Right ventricle myocardium inferior (tissue), 1 donor: ENCODE measurements at places on chromosomes 2 and 18. TPM values are rescaled to one million over a fixed set of nuclear protein-coding genes. Genes with fewer than 3 reads are reported as not detected.

Gene ST6GAL2
- 0.38 TPM for total RNA-seq

Gene BAZ2B
- total RNA-seq, result 35.3 TPM

Gene HMSD
- not detected for total RNA-seq

Gene SPP2
- total RNA-seq, result not detected

Gene ATIC
- total RNA-seq, result 55.0 TPM

Gene OTOS
- not detected for total RNA-seq

Gene LCT
- not detected for total RNA-seq

Gene HAUS1
- 7.1 TPM for total RNA-seq

Gene MROH2A
- total RNA-seq, result not detected

Gene RGPD5
- 30.5 TPM for total RNA-seq

DNA sequence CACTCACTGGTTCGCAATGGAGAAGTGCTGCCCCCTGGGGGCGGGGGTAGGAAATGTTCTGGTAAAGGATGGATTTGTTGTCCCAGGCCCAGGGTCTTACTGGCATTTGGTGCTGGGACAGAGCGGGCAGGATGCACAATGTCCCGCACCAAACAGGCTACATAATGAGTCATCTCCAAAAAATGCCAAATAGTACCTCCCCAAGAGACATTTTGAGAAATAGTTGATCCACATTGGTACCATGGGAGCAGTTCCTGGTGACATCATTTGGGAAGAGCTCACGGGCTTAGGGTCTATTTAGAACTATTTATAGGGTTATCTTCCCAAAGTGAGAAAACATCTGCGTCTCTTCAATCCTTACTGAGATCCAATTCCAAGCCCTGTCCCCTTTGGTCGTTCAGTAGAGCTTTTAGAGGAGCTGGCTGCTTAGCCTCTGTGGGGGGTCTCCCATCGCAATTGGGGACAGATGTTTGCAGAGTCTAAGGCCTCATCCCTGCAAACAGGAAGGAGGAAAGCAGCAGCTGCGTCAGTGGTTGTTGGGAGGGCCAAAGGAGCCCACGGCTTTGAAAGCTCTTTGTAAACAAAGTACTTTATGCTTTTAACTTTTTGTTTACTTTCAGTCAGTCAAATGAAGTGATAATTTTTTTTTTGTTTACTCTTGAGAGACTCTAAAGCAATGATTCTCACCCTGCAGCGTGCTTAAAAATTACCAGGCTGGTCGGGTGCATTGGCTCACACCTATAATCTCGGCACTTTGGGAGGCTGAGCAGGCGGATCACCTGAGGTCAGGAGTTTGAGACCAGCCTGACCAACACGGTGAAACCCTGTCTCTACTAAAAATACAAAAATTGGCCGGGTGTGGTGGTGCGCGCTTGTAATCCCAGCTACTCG, 49.3 kb downstream of the GREB1 start:
- DNase-seq, result peak; percentile 57

GRCh38 chr2:102061962-102062795, 70.4 kb downstream of the IL1R2 start:
- no peak for DNase-seq

- no peak for DNase-seq
Observed at GRCh38 chr2:13666582-13667414, 950.1 kb downstream of the TRIB2 start.

GRCh38 chr2:217162533-217162932, 302.7 kb upstream of the TNP1 start:
- DNase-seq, result no peak

DNA sequence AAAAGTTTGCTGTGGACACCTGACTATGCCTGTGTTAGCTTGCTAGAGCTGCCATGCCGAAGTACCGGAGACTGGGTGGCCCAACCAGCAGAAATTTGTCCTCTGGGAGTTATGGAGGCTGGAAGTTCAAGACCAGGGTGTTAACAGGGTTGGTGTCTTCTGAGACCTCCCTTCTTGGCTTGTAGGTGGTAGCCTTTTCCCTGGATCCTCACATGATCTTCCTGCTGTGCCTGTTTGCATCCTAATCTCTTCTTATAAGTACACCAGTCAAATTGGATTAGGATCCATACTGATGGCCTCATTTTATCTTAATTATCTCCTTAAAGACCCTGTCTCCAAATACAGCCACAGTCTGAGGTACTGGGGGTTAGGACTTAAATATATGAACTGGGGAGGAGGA, 845 bp downstream of the TMEM177 start:
- no peak for DNase-seq

- DNase-seq, result no peak
Observed at GRCh38 chr2:215479536-215480240, 43.8 kb upstream of the FN1 start.

DNA sequence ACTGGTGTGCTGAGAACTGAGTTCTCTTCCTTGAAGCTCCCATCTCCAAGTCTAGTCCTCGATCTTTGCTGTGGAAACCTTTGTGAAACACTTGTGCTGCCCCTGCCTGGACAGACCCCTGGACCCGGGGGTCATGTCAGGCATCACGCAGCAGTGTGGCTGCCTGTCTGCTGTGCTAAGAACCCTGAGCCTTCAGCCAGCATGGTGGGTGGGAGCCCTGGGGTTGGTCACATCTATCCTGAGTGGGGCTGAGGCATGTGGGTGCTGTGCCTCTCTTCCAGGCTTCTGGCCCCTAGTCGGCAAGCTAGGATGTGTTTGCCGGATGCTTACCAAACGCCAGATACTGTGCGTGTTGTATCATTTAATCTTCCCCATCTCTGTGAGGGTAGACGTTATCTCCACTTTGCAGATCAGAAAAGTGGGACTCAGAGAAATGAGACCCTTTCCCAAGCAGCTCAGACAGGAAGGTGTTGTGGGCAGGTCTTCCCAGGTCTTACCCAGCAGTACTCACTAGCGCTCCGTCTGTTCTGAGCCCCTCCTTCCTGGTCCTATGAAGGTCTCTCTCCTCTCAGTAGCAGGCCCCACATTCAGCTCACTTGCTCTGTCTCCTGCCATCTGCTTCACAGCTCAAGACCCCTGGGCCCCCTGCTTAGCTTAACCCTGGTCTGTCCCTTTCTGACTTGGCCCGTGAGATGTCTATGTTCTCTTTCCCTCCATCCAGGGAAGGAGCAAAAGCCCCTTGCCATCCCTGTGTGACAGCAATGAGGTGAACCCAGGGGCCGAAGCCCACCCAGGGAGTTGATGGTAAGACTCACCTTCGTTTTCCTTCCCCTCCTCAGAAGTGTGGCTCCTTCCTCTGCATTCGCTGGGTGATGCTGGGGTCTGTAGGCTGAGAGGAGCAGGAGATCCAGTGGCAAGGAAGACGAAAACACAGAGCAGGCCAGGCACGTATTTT, 242.8 kb downstream of the FAM210A start:
- DNase-seq, result no peak

DNA sequence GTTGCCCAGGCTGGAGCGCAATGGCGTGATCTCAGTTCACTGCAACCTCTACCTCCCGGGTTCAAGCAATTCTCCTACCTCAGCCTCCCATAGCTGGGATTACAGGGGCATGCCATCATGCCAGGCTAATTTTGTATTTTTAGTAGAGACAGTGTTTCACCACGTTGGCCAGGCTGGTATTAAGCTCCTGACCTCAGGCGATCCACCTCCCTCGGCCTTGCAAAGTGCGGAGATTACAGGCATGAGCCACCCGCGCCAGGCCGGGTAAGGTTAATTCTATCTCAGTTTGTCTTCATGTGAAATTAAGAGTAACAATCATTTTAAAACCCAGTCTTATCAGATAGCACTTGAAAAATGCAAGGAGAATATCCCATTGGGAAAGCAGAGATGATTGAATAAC, 1681.7 kb upstream of the DDX18 start:
- no peak for DNase-seq

- DNase-seq, result no peak
Observed at GRCh38 chr18:65082907-65083306, 667.9 kb upstream of the CDH7 start.

DNA sequence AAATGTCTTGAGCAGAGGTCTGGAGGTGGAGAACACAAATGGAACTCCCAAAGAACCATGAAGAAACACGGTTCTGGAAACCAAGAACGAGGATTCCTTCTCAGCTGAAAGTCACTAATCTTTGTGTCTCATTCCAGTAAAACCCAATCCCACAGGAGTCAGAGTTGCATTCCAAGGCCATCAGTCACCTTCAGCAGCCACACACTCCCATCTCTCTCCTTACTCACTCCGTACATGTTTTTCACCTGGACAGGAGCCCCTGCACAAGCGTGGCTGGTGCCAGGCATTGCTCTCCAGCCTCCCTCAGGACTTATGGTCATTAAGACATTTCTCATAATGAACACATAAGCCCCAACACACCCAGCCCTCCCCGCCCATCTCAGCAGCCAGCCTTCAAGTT, 175.4 kb upstream of the SIX2 start:
- DNase-seq, result no peak

DNA sequence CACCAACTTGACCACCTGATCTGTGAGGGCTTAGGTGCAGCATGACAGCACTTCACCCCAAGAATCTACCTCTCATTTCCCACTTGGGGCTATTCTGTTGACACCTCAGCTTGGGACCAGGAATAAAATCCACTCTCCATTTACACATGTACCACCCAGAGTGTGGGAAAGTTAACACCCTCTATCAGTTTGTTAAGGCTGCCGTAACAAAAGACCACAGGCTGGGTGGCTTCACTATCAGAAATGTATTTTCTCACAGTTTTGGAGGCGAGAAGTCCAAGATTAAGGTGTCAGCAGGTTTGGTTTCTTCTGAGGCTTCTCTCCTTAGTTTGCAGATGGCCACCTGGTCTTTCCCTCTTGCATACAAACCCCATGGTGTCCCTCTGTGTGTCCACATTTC, 277.7 kb upstream of the ERBB4 start:
- no peak for DNase-seq

DNA sequence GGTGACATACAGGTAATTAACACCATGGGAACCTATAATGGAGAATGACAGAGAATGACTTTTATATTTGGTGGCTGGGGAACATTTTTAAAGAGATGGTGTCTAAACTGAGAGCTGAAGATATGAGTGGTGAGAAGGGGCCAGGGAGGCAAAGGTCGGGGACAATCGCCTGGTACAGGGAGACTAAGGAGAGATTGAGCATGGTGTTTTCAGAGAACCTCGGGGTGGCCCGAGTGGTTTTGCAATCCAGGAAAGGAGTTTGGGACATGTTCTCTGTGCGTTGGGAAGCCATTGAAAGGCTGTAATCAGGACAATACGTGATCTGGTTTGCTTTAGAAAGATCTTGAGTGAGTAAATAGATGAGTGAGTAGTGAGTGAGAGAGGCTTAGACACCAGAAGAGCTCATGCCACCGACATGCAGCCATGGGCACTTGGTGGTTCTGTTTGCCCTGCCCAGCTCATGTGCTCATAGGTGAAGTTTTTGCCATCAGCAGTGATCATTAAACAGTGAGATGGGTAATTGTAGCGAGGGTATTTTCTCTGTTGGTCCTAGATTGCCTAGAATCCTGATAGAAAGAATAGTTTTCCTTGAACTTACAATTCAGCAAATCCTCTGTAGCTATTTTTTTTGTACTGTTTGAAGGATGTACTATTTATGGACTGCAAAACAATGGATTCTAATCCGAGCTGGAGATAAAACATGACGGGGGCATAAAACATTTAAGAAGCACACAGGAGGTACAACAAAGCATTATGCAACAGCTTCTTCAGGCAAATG, 114.7 kb downstream of the SH3RF3 start:
- DNase-seq, result no peak

- DNase-seq, result no peak
Observed at GRCh38 chr2:44564752-44565151, 203.0 kb downstream of the CAMKMT start.

DNA sequence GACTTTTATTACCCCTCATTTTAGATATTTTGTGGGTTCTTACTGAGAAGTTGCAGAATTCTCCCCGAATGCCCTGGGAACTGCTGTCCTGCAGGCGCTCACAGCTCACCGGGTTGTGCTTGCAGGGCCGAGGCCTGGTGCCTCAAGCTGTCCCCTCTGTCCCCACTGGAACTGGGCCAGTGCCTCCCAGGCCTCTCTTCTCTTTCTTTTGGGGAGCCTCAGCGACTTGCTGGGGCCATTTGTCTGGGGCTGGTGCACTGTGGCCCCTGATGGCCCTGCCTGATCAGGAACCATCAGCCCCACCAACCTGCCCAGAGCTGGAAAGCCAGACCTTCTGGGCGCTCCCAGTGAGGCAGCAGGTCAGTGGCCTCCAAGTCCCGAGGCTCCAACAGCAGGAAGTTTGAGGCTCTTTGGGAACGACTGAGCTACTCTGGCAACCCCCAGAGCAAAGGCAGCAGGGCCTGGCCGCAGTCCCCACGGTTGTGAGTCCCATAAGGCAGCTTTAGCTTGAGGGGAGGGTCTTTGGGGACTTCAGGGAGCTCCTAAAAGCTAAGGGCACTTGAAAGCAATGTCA, 14.7 kb upstream of the NEU4 start:
- DNase-seq, result no peak

GRCh38 chr18:53417003-53417402, 807.5 kb downstream of the MBD2 start:
- DNase-seq, result no peak

DNA sequence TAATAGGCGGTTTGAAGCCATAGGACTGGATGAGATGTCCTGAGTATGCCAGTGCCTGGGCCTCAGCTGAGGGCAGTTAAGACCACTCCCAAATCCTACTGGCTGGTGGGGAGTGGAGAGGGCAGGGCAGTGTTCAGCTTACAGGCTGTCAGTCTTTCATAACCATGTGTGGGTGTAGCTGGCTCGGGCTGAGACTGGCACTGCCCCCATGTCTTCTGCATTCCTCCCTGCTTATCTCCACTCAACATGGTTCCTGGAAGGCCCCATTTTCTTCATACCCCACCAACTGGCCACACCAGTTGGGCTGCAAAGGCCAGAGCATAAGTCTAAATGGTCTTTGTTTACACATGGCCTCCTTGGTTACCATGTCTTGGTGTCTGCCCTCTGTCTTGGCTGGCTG, 17.2 kb upstream of the IL37 start:
- no peak for DNase-seq

- DNase-seq, result no peak
Observed at GRCh38 chr2:223576873-223577272, 25.3 kb downstream of the SCG2 start.

DNA sequence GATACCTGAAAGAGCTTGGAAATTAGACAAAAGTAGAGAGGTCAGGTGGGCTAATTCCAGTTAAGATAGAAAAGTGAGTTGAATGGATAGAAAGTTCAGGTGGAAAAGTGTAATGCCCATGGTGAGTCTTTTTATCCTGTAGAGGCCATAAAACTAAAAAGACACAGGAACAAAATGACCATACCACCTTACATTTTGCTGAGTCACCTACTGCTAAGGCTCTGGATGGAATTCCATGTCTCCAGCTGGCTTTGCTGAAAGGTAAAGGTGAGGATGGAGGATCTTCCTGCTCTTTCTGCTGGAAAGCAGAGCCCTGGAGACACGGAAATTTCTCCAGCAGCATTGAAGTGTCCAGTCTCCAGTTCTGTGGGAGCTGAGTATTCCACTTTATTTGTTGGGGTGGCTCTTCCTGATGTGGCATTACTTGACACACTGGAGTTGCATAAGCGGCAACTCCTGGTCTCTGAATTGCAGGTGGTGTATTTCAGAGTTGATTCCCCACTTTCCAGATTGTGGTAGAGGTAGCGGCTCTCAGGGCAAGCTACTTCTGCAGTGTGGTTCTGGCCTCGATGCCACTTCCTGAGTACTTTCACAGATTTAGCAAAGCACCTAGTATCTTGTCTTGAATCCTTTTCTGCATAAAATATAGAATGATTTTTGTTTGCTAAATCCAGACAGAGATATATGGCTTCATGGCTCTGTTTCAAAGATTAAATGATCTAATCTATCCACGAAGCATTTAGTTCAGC, 10.7 kb downstream of the IL1RL2 start:
- DNase-seq, result no peak
